ENCODE measurements at places on chromosomes 13 and 19.

DNA sequence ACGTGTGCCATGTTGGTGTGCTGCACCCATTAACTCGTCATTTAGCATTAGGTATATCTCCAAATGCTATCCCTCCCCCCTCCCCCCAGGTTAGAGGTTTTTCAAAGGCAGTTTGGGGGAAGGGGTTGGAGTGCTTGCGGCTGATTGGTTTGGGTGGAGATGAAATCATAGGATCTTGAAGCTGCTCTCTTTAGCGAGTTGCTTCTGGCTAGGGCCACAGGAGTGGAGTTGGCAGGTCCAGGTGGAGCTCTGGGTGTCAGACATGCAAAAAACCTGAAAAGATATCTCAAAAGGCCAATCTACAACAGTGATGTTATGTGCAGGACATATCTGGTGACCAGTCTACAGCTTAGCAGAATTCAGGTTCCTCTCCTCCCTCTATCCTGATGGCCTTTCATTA lies 32.6 kb upstream of the CXCL17 start:
- DNase-seq = no peak

DNA sequence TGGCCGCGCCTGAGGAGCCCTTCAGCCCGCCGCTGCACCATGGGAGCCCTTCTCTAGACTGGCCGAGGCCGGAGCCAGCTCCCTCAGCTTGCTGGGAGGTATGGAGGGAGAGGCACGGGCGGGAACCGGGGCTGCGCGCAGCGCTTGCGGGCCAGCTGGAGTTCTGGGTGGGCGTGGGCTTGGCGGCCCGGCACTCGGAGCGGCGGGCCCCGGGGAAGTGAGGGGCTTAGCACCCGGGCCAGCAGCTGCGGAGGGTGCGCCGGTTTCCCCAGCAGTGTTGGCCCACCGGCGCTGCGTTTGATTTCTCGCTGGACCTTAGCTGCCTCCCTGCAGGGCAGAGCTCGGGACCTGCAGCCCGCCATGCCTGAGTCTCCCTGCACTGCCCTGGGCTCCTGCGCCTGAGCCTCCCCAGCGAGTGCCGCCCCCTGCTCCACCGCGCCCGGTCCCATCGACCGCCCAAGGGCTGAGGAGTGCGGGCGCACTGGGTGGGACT lies 1890.0 kb upstream of the PCDH20 start:
- no peak for DNase-seq

GRCh38 chr19:35623327-35624010 lies 5.4 kb upstream of the RBM42 start:
- no peak for DNase-seq

GRCh38 chr13:98325724-98326123 lies 148.7 kb upstream of the RNF113B start:
- DNase-seq = no peak

GRCh38 chr19:2962018-2962670 lies 15.2 kb upstream of the TLE6 start:
- peak; percentile 78 for DNase-seq

- no peak for DNase-seq
Observed at GRCh38 chr19:40585241-40585981, 8.7 kb downstream of the SHKBP1 start.

- DNase-seq = no peak
Observed at GRCh38 chr19:54454781-54455675, 6.0 kb downstream of the LENG8 start.

- DNase-seq = no peak
Observed at GRCh38 chr13:48412881-48413351, at the start of gene LPAR6. LPAR6 (minus strand) TSS chr13:48413113; CDS start chr13:48412423, 690 bp downstream.

DNA sequence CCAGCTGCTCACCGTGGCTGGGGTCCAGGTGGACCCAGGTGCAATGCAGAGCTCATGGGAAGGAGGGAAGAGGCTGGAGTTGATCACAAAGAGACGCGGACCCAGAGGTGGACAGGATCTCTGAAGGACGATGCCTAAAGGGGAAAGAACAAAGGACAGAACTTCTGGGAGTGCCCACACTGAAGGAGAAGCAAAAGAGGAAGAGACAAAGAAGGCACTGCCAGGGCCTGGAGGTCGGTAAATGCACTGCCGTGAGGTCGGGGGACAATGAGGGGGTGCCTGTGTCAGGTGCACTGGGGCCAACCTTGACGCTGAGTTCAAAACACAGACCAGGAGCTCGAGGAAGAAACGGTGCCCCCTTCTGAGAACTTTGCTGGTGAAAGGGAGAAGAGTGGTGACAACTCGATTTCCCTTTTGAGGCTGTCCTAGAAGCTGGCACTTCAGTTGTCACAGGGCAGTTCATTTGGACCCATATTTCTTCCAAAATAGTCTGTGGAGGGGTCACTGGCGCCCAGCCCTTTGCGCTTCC lies 55.6 kb downstream of the GJA3 start:
- DNase-seq = no peak

- DNase-seq = no peak
Observed at GRCh38 chr19:22601906-22602630, 32.1 kb upstream of the ZNF492 start.

DNA sequence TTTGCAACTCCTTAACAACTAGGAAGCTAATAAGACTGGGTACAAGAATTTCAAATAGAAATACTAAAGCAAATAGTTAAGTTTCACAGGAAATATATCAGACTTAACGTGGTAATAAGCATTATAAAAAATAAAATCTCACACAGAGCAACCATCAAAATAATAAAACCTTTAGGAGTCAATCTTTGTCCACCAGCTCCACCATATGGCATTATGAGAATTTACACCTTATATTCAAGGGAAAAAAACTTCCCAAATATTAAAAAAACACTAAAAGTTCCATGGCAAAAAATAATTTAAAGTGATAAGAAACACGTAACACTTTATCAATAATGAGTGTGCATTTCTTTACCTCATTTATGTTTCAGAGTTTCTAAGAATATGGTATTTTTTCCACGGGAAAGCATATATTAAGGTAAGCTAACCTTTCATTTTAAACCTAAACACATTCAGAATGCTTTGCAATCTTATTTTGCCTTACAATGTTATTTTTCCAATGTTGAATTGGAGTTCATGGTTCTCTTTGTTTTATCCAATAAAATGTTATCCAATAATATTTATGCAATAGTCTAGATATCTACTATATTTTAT lies 423.2 kb upstream of the SGCG start:
- DNase-seq = peak; percentile 29

DNA sequence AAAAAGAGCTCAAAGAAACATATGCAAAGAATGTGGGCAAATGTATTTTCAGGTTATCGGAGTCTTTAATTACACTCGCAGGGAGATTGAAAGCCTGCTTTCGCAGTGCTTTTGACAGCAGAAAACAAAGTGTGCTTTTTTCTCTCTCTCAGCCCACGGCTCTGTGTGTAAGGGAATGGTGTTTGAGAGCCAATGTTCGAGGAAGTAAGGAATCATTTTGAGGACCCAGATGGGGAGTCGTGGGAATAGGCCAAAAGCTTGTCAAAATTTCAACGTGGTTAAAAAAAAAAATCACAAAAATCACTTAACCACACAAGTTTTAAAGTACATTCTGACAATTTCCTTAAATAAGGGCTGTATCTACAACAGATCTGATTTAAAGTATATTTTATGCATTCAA lies 197.1 kb upstream of the IRS2 start:
- DNase-seq = no peak

DNA sequence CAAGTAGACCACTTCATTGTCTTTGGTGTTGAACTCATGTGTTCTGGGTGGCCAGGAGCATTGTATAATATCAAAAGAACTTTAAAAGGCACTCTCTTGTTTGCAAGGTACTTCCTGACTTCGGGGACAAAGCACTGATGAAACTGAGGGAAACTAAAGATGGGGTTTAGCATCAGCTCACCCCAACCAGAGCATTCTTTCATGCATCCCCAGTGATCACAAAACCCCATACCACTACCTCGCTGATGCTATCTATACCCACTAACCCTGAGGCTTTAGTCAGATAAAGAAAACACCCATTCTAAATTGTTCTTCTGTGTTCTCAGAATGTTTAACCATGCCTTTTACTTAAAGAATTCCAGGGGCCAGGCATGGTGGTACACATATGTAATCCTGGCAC lies 94.5 kb upstream of the DOCK9 start:
- no peak for DNase-seq

- DNase-seq = peak; percentile 24
Observed at GRCh38 chr19:15452111-15453047, 2.6 kb upstream of the WIZ start.

DNA sequence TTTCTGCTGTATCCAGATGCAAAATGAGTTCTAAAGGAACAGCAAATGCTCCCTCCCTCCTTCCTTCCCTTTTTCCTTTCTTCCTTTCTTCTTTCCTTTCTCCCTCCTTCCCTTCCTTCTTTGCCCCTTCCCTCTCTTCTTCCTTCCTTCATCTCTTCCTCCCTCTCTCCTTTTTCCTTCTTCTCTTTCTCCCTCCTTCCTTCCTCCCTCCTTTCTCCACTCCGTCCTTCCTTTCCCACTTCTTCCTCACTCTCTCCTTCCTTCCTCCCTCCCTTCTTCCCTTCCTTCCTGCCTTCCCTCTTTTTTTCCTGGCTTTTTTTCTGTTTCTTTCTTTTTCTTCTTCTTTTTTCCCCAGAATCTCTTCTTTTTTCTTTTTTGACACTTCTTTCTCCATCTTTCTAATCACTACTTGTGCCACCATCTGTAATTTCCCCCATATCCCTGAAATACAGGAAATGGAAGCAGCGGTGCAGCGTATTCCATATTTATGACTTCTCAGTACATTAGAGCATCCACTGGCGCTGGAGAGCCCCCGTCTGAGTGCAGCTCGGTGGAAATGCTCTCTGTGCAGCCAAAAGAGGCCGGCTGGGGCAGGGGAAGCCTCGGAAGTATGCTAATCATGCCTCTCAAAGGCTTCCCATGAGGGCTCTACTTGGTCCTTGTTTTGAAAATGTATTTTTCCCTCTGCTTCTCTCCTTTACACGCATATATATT lies 275.6 kb downstream of the TSHZ3 start:
- no peak for DNase-seq

DNA sequence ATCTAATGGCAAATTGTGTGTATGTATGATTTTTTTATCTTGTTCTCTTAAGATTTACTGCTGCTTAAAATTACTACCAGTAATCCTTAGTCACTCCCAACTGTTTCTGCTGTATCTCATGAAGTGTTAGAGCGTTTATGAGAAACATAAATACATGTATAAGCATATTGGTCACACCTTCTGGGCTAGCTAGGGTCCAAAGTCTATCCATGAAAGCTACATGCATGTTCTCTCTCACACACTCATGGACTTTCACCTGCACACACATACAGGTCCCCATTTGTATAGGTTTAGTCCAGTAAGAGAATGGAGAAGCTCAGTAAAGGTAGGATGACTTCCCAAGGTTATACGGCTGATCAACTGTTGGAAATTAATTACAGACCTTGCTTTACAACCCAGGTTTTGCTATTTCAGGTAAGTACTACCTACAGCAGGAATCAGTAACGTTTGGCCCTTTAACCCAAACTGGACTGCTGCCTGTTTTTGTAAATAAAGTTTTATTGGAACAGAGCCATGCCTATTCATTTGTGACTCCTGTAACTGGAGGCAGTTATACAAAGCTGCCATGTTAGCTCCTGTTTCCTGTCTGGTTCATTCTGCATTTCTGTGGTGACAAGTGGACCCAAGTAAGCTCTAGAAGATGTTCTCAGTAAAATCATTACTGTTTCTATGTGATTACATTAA lies 15.3 kb downstream of the METTL21C start:
- no peak for DNase-seq

GRCh38 chr19:16661480-16662034 lies 618 bp downstream of the TMEM38A start:
- DNase-seq = peak; percentile 20

GRCh38 chr19:43562698-43563241 lies 12.6 kb downstream of the XRCC1 start:
- DNase-seq = peak; percentile 11

GRCh38 chr19:24159707-24160106 lies 72.7 kb downstream of the ZNF254 start:
- no peak for DNase-seq

DNA sequence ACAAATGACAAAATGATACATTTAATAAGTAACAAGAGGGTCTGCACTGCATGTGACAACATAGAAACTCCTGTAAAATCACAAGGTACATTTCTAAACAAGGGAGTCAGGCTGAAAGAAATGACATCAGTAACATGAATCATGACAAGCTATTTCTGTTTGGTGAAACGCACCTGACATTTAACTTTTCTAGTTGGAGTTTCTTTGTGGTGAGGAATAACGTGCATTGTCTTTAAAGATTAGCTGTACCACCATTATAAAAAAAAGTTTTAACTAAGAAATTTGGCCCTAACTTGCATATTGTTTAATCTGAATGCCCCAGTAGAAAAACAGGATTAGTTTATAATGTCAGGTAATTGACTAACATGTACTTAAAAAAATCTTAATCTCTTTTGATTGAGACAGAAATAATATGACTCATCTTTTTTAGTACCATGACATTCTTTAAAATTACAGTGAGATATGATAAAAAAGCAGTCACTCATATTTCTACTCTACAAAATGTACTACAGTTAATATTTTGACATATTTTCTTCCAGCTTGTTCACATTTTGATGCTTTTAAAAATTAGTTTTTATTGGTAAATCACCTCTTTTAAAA lies 418.2 kb downstream of the KLF12 start:
- no peak for DNase-seq

- peak; percentile 11 for DNase-seq
Observed at GRCh38 chr19:14505488-14506239, 9.7 kb upstream of the GIPC1 start.

DNA sequence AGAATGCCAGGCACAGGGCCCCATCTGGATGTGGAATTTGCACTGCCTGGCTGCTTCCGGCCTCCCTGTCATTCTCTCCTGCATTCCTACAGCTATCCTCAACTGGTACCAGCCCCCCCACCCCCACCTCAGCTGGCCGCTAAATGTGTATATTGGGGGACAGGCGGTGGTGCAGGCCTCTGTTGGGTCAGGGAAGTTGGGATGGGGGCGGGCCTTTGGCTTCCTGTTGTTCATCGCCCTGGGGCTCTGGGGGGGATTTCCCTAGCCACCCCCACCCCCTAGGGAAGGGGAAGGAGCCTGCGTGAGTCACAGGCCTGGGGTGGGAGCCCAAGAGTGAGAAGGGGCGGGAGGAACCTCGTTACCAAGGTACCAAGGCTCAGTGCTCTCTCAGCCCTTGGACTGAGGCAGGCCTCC lies 10.6 kb downstream of the POU2F2 start:
- DNase-seq = no peak

GRCh38 chr19:13309864-13310263 lies 159.7 kb downstream of the IER2 start:
- DNase-seq = no peak

Data from NCI-H1092 treated with DMSO at 0.1 percent for 48 hours (cell line).